HepG2 (cell line): ENCODE measurements at places on chromosomes 3 and 15.
A peak's percentile ranks its signal among the peaks of the same experiment; 100 is the strongest.

DNA sequence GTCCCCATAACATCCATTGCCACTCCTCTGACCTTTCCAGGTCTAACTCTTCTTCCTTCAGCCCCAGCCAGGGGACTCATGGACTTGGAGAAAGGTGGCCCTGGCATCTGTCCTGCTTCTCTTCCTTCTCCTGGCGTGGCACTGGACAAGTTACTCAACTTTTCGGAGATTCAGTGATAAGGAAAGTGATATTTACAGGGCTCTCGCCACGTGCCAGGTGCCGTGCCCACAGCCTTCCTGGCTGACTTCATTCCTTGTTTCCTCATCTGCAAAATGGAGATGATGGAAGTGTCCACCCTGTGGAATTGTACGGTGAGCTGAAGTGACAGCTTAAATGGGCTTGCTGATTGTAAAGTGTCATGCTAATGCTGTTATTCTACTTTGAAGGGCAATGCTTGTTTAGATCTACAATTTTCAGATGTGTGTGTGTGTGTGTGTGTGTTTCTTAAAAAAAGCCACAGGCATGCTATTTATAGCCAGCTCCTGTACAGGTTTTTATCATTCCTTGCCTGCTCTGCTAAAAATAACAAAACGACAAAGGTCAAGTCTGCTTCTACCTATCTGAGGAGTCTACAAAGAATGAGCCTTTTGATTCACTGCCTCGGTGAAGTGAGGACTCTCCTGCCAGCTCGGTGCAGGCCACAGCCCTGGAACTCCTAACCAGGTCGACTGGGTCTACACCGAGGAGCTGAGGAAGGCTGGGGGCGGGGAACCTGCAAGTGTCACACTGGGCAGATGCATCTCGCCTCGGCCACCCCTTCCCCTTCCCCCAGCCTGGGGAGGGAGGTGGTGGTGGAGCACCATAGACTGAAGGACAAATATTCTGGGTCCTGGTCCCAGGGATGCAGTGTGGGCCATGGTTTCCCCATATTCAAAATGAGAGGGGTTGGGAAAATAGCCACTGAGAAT is 11.4 kb upstream of the ATP2B2 start:
- DNase-seq = no peak

DNA sequence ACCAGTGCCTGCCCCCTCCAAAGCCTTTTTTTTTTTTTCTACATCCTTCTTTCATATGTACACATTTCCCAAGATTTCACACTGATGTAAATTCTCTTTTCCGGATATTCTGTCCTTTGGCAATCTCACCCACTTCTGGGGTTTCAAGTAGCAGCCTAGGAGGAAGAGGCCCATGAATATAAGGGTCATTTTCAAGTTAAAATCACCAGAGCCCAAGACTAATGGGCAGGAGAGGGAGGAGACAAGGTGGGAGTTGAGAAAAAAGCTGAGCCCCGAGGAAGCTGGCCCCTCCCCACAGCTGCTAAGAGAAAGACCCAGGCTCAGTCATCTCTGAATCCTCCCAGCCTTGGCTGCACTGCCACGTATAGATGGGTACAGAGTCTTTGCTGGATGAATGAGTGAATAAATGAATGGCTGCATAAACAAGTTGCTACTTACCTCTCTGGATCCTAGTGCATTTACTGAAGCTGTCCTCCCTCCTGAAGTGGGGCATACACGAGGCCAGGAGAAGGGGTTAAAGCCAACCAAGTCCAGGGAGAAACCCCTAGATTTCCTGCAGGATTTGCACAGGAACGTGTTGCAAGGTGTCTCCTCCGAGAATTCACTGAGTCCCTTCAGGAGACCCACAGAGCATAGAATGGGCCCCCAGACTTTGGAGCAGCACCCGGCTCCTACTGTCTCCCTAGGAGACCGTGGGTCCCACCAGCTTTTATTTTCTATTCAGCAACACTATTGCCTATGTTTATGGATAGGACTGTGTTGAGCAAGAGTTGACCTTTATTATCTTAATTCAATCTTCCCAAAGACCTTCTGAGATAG is 100.8 kb upstream of the LIPC start:
- DNase-seq = peak; percentile 6

GRCh38 chr3:115695090-115695489 is 71.8 kb downstream of the GAP43 start:
- no peak for DNase-seq

DNA sequence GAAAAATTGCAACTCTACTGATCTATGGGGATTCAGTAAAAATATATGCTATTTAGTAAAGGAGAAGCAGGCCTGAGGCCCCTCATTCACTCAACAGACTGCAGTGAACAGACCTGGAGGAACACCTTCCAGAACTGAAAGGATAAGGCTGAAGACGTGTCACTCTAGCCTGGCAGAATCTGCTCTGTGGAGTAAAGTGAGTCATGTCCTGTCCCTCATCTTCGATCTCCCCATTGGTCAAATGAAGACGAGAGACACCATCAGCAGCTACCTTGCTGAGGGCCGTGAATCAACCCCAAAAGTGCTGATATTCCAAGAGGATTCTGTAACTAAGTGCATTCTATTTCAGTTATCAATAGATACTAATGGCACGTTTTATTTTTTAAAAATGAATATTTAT is 359.7 kb downstream of the FGF12 start:
- DNase-seq = no peak

DNA sequence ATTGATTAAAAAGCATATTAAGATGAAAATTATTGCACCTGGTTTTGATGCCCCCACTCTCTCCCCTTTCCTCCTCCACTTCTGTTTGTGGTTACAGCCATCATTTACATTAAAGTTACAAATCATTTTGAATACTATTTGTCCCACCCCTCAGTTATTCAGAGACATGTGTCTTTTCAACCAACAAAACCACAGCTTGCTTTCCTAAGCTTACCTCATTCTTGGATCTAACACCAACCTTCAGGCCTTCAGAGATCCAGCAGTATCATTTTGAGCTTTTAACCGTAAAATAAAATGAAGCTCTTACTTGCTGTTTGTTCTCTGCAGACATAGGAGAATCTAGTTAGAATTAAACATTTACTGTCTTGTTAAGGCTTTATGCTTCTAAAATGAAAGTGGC is 4.7 kb downstream of the PXYLP1 start:
- no peak for DNase-seq
